ENCODE measurements at places on chromosomes 6 and 20.

DNA sequence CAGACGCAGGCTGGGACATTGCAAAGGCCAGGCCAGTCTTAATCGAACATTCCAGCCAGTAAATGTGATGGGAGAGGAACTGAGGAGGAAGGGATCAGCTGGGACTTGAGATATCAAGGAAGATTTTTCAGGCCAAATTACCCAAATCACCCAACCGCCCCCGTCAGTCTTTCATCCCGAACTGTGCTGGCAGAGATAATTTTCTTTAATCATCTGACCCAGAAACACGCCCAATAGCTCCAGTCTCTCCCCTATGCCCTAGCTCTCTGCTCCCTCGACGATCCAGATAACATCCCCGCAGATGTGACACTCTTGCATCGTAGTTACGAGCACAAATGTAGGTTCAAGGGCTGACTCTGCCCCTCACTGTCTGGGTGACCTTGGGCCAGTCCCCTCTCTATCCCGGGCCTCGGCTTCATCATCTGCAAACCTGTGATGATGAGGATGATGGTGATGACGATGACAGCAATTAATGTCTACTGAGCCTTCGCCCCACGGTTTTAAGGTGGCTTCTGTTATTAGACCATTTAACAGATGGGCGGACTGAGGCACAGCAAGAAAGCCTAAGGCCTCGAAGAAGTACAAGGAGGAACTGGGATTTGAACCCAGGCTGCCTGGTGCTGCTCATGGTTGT lies 118.6 kb downstream of the PREX1 start:
- DNase-seq, result no peak

DNA sequence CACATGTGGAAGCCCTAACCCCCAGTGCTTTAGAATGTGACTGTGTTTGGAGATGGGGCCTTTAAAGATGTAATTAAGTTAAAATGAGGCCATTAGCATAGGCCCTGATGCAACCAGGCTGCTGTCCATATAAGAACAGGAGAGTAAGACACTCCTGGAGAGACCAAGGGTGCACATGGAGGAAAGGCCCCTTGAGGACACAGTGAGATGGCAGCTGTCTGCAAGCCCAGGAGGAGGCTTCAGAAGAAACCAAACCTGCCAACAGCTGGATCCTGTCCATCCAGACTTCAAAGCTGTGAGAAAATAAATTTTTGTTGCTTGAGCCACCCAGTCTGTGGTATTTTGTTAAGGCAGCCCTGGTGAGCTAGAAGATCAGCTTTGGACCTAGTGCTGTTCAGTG lies 16.8 kb upstream of the SNRPB2 start:
- DNase-seq, result no peak

GRCh38 chr6:36590237-36590636 lies 3.9 kb upstream of the SRSF3 start:
- DNase-seq, result no peak

GRCh38 chr20:3103369-3104032 lies 19.0 kb upstream of the AVP start:
- DNase-seq, result no peak

DNA sequence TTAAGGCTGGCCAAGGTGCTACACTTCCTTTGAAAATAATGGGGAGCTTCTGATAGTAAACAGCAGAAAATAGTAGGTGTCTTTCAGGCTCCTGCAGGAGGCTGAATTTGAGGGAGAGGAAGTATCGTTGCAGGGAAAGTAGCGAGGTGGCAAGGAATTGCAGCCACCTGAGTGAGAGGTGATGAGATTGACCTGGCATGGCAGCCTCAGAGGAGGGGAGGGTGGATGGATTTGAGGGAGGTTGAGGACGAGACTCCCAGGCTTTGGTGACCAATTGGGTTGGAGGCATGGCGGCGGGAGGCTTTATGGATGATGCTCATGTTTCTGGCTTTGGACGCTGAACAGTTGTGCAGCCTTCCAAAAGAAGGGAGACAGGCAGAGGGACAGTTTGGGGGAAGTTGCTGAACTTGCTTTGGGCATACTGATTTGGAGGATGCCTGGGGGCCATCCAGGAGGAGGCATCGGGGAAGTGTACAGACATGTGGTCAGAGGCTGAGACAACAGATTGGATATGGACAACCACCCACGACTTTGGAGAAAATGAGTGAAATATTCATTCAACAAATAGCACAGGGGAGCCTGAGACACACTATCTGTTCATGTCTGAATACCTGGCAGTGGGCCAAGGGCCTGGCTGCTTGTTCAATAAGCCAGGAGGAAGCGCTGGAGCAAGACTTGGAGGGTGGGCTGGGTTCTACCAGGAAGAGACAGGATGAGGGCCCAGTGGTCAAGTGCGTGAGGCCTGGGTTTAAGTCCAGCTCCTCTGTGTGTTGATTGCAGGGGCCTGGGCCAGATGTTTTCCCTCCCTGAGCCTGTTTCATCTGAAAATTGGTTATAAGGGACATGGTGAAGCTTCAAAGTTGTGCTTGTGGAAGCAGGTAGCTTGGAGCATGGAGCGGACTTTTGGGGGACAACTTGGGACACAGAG lies 113.2 kb downstream of the CEBPB start:
- DNase-seq, result no peak

GRCh38 chr20:46293084-46293483 lies 15.2 kb downstream of the CDH22 start:
- no peak for DNase-seq

DNA sequence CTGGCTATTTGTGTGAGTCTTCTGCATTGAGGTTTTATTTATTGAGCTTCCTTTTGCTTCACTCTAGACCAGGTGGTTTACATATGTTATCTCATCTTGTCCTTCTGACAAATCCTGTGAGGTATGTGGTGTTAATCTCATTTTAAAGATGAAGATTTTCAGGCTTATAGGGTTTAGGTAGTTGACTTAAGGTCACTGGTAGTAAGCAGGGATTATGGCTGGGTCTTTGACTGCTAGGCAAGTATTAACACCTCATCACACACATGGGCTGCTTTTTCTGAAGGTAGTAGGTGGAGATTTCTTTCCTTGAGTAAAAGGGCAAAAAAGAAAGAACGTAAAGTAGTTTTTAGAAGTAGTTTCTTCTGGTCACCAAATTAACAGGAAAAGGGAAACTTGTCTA lies 72.6 kb downstream of the CDKAL1 start:
- no peak for DNase-seq

DNA sequence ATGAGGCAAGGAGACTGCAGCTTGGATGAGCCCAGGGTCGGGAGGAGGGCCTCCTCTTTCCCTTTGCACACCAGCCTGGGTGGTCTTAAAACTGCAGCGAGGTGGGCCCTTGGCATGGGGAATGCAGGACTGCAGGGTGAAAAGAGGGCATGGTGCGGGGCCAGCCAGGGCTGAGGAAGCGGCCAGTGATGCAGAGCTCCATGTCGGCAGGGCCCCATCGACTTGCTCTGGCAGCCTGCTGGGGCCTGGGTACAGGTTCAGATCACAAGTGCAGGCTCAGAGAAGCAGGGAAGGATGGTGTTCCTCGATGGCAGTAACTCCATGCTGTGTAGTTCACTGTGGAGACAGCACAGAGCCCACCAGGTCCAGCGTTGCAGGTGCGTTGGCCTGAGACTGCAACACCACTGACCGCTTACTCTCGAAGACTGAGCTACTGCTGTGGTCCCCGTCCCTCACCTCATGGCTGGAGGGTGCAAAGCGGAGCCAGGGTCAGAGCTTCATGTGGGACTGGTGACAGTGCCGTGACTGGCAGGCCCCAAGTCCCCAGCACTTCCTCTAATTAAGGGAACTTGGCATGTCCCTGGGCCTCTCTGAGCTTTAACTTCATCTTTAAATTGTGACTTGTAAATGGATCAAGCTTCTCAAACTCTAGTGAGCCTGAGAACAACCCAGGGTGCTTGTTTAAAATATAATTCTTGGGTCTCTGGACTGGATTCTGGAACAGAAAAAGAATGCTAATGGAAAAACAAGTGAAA lies 223.2 kb downstream of the SYNDIG1 start:
- DNase-seq, result no peak

GRCh38 chr6:160254467-160255312 lies 3.9 kb downstream of the SLC22A2 start:
- no peak for DNase-seq

GRCh38 chr6:166075186-166075585 lies 92.5 kb downstream of the TBXT start:
- DNase-seq, result no peak

GRCh38 chr20:26169506-26169905 lies 472.9 kb upstream of the ZNF337 start:
- DNase-seq, result no peak

DNA sequence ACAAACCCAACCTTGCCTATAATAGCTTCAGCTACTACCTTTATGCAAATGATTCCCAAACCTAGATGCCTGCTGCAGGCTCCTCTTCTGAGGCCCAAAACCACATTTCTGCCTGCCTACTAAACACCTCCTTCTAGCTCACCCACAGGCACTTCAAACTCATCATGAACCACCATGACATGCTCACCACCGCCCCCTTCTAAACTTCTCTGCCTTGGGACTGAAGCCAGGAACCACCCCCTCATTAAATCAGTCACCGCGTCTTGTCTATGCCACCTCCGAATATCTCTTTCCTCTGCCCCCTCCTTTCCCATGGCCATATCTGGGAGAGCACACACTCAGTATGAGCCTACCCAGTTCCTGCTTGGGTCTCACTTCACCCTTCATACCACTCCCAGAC lies 101.2 kb downstream of the SNAP25 start:
- no peak for DNase-seq

DNA sequence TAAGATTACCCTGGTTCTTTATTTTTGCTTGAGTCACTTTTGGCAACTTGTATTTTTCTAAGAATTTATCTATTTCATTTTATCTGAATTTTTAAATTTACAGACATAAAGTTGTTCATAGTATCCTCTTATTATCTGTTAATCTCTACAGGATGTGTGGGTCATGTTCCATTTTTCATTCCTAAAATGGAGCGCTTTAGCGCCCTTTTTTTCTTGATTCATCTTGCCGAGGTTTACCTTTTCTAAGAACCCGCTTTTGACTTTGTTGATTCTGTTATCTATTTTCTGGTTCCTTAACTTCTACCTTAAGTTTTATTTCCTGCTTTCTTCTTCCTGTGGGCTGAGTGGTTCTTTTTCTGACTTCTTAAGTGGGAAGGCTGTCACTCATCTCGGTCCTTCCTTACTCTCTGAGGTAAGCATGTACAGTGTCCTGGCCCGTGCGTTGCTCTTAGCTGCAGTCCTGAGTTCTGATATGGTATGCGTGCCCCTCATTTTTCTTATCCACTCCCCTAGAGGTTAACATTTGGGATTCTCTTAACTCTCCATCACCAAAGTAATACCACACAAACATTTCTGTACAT lies 399.8 kb downstream of the CDC5L start:
- no peak for DNase-seq

DNA sequence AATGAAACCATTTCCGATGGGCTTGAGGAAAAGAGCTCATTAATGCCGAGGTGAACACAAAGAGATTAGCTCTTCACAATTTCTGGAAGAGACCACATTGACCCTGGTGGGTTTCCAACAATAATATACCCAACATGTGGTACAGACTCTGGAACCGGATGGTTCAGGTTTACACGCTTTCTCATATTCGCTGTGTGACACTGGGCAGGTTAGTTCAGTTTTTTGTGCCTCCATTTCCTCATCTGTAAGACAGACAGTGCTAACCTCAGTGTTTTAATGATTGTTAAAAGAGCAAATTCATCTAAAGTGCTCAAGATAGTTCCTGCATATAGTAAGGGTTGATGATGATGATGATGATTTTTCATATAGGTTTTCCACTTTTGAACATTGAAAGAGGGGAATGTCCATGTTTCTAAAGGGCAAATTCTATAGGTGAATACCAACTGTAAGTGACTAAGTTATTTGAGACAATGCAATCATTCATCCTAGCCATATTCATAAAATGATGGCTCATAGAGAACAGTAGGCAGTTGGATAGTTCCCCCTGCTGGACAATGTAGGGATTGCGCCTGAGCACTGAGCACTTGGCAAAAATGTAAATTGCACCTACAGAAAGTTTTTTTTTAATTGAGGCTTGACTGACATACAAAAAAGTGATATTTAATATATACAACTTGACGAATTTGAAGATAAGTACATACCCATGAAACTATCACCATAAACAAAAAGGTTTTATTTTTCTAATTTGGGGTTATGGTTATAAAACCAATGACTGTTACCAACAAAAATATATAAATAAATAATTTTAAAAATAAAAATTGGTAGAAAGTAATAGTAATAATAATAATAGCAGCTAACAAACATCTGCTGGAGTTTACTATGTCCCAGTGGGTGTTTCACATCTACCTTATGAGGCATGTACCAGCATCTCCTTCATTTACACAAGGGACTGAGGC lies 2.1 kb upstream of the PERP start:
- no peak for DNase-seq

GRCh38 chr6:33781131-33781975 lies 7.6 kb downstream of the LEMD2 start:
- no peak for DNase-seq

GRCh38 chr6:108363889-108364313 lies 69.0 kb downstream of the AFG1L start:
- DNase-seq, result no peak

DNA sequence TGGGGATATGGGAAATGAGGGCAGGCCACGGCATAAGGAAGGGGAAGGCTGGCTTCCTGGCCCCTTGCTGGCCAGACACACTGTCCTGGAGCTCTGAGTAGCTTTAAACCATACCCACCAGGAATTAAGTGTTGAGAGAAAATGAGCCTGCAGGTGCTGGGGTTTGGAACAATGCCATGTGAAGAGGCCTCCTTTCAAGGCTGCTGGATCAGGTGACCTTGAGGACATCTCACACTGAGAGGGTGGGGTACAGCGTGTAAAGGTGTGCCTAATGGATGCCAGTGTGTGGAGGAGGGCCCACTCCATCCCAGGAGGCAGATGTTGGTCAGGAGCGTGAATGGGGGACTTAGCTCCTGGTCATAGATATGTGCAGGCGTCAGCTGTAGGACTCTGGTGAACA lies 74.8 kb upstream of the MLN start:
- DNase-seq, result no peak

- no peak for DNase-seq
Observed at GRCh38 chr6:168641446-168641845, 200.5 kb downstream of the SMOC2 start.

GRCh38 chr6:155418017-155418761 lies 37.5 kb downstream of the NOX3 start:
- no peak for DNase-seq

GRCh38 chr6:12801141-12801540 lies 84.6 kb downstream of the PHACTR1 start:
- DNase-seq, result no peak

GRCh38 chr20:54474866-54475265 lies 527 bp upstream of the DOK5 start:
- DNase-seq, result no peak

DNA sequence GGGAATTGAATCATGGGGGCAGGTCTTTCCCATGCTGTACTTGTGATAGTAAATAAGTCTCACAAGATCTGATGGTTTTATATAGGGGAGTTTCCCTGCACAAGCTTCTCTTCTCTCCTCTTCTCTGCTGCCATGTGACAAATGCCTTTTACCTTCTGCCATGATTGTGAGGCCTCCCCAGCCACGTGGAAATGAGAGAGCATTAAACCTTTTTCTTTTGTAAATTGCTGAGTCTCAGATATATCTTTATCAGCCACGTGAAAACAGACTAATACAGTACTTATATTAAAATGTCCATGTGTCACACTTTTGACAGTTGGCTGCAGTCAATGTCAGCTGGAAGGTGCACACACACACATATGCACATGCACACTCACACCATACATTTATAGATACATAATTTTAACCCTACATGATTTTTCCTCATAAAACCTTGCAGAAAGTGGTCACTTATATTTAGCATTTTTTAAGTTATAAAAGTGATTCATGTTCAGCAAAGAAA lies 128.9 kb downstream of the OTOR start:
- DNase-seq, result no peak

All from esophagus squamous epithelium (tissue), 5 donors.